ENCODE measurements at places on chromosomes 7 and 10. TPM values are rescaled to one million over a fixed set of nuclear protein-coding genes. Genes with fewer than 3 reads are reported as not detected.

DNA sequence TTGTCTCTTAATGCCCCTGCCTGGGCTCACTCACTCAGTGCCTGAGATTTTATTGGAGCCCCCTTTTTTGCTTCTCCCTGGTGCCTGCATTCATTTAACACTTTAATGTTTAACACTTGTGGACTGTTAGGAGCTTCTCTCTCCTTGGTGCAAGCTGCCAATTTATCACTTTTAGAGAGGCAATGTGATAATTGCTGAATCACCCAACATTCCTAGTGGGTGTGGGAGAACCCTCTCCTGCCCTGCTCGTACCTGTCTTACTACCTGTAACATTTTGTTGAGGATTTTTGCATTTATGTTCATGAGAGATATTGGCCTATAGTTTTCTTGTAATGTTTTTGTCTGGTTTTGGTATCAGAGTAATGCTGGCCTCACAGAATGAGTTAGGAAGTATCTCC, 13.2 kb downstream of the STAM start:
- DNase-seq = no peak

Gene PAPOLB
- not detected for total RNA-seq

DNA sequence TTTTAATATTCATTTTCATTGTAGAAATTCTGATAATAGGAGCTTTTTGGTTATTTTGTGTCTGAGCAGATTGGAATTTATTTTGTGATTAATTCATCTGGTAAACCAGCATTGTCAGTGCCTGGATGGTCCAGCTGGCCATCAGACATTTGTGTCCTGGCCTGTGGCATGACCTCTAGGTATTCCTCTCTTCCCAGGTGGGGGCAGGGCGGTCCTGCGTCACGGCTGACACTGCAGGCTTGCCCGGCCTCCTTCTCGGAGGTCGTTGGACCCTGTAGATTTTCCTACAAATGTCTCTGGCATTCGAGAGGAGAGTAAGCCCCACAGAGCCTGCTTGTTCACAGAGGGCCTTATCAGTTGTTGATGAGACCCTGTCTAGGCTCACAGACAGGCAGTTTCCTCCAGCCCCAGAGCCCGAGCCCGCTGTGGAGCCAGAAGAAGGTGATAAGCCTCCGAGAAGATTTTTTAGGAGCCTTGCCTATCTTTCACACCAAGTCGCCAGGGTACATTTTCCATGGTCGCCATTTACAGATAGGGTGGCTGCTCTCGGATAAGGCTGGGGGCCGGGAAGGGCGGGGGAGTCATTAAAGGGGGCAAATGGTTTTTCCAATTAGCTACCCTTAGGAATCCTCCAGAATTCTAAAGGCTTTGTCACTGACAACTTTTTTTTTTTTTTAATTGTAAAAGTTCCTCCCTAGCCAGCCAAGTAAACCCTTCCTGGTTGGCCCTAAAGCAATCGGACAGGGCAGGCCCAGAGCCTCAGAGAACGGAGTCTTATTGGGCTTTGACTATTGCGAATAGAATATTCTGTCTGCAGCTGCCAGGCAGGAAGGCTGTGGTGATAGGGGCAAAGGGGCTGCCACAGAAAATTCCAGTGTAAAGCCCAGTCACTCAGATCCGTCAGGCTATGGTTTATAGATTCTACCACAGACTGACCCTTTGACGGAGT, 78.1 kb upstream of the TBX20 start:
- no peak for DNase-seq

Gene PILRA
- total RNA-seq = 0.43 TPM

Gene TAS2R3
- 1.3 TPM for total RNA-seq

Gene GPR146
- under 0.01 TPM for total RNA-seq

- DNase-seq = no peak
Measured at GRCh38 chr7:94042381-94042780, 38.2 kb upstream of the BET1 start.
